ENCODE measurements at places on chromosomes 1 and 21. TPM values are rescaled to one million over a fixed set of nuclear protein-coding genes. Genes with fewer than 3 reads are reported as not detected.

The CFHR5 gene
- not detected for total RNA-seq

The MYOG gene
- total RNA-seq: not detected

The NR0B2 gene
- not detected for total RNA-seq

The TMEM52 gene
- total RNA-seq: 5.8 TPM

The FNDC5 gene
- total RNA-seq: 30.2 TPM

The SPRR5 gene
- not detected for total RNA-seq

The GFI1 gene
- not detected for total RNA-seq

The PRAMEF5 gene
- total RNA-seq: not detected

The MAGOH gene
- total RNA-seq: 28.6 TPM

The TAGLN2 gene
- 27.9 TPM for total RNA-seq

The PIK3CD gene
- total RNA-seq: 13.6 TPM

The ADCY10 gene
- 0.69 TPM for total RNA-seq

The NKAIN1 gene
- total RNA-seq: 29.5 TPM

The OLFML2B gene
- total RNA-seq: 1.8 TPM

The ANGPTL7 gene
- total RNA-seq: 0.23 TPM

The LMOD1 gene
- 0.46 TPM for total RNA-seq

The RAB3GAP2 gene
- total RNA-seq: 44.3 TPM
